ENCODE measurements at places on chromosomes 4 and X.

- DNase-seq, result no peak
These were observed 260.3 kb upstream of the GPRIN3 start for GRCh38 chr4:89567936-89568335.

GRCh38 chr4:184655889-184656869 is 6.6 kb downstream of the PRIMPOL start:
- no peak for DNase-seq

DNA sequence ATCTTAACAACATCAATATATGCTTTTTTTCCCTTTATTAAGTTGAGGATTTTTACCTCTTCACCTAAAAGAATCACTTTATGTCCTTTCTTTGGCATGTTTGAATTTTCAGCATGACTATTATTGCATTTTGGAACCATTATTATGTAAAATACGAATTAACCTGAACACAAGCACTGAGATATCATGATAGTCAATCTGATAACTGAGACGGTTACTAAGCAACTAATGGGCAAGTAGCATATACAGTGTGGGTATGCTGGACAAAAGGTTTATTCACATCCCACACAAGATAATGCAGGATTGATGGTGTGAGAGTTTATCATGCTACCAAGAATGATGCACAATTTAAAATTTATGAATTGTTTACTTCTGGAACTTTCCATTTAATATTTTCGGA is 24.6 kb upstream of the GLRA3 start:
- no peak for DNase-seq

- no peak for DNase-seq
These were observed 51.9 kb upstream of the STX18 start for GRCh38 chr4:4593596-4594284.

GRCh38 chr4:115110191-115111181 is 2.9 kb downstream of the NDST4 start:
- DNase-seq, result no peak

DNA sequence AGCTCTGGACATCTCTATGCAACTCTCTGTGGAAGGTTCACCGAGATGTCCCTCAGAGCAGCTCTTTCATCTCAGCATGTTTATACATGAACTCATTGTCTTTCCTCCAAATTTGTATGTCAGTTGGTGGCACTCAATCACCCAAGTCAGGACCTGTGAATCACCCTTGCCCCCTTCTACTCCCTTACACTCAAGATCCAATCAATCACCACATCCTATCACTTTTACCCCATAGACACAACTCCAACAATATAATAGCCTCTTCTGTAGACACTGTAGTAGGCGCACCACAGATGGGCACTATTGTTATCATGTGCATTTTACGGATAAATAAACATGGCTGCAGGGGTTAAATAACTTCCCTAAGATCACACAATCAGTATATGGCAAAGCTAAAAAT is 41.3 kb upstream of the IRF2 start:
- DNase-seq, result no peak

DNA sequence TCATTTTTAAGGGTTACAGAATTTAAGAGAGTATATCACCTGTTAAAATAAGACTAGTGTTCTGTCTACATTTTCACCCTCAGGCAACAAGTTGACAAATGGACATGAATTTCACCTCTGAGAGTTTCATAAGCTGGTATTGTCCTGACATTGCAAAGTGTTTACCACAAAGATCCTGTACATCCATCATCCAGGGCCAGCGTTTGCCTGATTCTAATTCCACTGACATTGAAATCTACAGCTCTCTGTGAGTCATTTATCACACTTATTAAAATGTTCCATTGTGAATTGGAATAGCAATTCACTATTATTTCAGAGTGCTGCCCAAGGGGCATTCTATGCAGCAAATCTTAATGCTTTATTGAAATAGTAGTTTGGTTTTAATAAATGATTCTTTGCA is 1499.4 kb upstream of the PCDH7 start:
- DNase-seq, result no peak

DNA sequence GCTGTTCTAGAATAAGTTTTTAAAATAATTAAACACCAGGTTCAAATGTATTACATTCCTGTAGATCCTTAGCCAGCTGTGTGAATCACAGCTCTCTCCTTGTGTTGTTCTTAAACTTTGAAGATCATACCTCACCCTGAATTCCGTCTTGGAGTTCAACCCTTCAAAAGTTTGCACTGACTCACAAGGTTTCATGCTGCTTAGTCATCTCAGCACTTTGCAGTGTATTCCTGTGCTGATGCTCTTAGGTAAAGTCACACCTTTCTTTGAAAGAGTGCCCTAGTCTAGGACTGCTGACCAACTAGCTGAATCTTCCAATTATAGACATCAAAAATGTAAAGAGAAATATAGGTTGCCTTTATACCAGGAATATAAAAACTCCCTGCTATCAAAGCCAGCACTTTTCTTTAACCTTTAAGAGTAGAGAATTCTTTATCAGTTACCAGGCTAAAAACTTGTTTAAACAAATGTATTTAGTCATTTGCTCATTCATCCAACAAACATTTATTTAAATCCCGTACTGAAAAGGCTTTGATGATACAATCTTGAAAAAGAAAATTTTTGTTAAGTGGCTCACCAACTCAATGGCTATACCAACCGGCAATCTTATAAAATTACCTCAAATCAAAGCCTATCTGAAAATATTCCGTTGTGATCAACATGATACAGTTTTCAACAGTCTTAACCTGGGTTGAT is 169.7 kb downstream of the RAP1GDS1 start:
- no peak for DNase-seq

GRCh38 chr4:158763462-158763861 is 5.4 kb upstream of the FNIP2 start:
- no peak for DNase-seq

- no peak for DNase-seq
These were observed 95.3 kb upstream of the CXCL13 start for GRCh38 chr4:77510367-77510766.

GRCh38 chrX:31007321-31007720 is 64.5 kb downstream of the FTHL17 start:
- DNase-seq, result no peak
